T-helper 17 cell (primary cell): ENCODE measurements at places on chromosomes 1 and 21.

- no peak for DNase-seq
These were observed 814 bp downstream of the MTARC2 start for GRCh38 chr1:220748936-220749335.

- no peak for DNase-seq
These were observed 47.3 kb upstream of the COA6 start for GRCh38 chr1:234325878-234326496.

- DNase-seq = peak; percentile 33
These were observed 34.1 kb downstream of the ACOT7 start for GRCh38 chr1:6359216-6360116.

DNA sequence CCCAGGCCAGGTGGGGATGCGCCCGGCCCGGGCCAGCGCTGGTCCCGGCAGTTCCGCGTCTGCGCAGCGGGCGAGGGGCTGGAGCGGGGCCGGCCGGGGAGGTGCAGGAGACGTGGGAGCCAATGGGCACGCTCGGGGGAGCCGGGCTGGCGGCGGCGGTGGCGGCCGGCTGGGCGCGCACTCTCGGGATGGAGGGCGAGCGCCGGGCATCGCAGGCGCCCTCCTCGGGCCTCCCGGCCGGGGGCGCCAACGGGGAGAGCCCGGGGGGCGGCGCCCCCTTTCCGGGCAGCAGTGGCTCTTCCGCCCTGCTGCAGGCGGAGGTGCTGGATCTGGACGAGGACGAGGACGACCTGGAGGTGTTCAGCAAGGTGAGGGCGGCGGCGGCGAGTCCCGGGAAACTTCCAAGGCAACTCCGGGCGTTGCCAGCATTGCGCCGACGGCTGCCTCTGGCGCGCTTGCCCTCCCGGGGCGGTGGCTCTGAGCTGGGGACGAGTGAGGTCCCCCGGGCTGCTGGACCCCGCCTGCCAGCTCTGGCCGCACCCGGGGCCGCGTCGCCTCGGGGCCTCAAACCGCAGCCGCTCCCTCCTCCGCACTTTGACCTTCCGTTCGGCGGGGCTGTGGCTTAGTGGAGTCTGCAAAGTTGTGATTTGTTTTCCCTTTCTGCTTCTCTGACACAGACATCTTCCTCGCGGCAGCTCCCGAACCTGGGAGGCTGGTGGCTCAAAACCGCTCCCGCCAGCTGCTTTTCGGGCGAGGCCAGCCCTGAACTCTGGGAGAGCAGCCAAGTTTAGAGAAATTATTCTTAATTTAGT, at the start of gene SNX7:
SNX7 (plus strand) TSS at position 178 of the 812 bp plus-strand sequence; CDS start at position 189, 11 bp downstream.
- DNase-seq = peak; percentile 26

GRCh38 chr1:201251411-201251810, 31.9 kb upstream of the PKP1 start:
- DNase-seq = no peak

- no peak for DNase-seq
These were observed 69.0 kb upstream of the RAVER2 start for GRCh38 chr1:64675718-64676345.

GRCh38 chr1:23521588-23521987, 9.4 kb downstream of the E2F2 start:
- no peak for DNase-seq
